ENCODE measurements at places on chromosomes 6 and 20.

- DNase-seq: no peak
Observed at GRCh38 chr20:64164123-64164836, at the start of gene MYT1. Gene MYT1, plus strand, starts transcription at chr20:64164452. Its CDS starts 34,410 bp downstream, at chr20:64198862.

GRCh38 chr20:51372176-51372803 lies 170.2 kb downstream of the NFATC2 start:
- DNase-seq: peak; percentile 69

GRCh38 chr6:114955363-114955762 lies 612.5 kb upstream of the HS3ST5 start:
- DNase-seq: no peak

GRCh38 chr20:62170536-62170935 lies 12.3 kb upstream of the MTG2 start:
- no peak for DNase-seq

- no peak for DNase-seq
Observed at GRCh38 chr6:14502551-14502950, 385.0 kb downstream of the CD83 start.

- DNase-seq: no peak
Observed at GRCh38 chr6:141488488-141488887, 644.2 kb upstream of the GJE1 start.

DNA sequence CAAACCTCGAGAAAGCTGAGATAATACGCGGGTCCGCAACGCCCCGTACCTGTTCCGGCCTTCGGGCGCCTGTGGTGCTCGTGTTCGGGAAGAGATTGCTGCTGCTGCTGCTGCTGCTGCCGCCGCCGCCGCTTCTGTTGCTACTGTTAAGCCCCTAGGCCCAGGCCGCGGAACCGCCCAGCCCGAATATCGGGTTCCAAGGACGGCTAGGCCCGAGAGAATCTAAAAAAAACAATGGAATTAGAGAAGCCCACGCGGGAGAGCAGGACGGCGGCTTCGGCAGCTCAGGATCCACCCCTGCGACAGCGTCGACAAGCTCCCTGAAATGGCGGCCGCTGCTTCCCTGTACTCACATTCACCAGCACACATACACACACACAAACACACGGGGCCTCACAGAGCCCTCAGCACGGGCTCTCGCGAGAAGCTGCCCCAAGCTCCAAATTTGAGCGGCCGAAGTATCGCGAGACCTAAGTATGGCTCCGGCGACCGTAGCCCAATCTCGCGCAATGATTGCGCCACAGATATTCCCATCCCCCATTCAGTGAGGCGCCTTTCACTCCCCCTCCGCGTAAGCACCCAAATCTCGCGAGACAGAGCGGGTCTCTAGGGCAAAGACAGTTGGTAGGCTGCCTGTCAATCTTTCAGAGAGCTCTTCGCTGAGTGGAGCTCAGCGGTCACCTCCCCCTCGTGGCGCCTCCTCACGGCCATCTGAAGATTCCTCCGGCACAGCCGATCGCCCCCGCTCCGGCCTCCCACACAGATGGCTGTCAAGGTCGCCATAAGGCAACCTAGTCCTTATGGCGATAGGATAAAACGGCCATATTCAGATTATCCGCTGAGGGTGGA lies at the start of gene RBM39:
Gene RBM39, minus strand, starts transcription at position 369 of the 849 bp plus-strand sequence. CDS start 1,386 bp downstream, outside the sequence.
- DNase-seq: peak; percentile 100

DNA sequence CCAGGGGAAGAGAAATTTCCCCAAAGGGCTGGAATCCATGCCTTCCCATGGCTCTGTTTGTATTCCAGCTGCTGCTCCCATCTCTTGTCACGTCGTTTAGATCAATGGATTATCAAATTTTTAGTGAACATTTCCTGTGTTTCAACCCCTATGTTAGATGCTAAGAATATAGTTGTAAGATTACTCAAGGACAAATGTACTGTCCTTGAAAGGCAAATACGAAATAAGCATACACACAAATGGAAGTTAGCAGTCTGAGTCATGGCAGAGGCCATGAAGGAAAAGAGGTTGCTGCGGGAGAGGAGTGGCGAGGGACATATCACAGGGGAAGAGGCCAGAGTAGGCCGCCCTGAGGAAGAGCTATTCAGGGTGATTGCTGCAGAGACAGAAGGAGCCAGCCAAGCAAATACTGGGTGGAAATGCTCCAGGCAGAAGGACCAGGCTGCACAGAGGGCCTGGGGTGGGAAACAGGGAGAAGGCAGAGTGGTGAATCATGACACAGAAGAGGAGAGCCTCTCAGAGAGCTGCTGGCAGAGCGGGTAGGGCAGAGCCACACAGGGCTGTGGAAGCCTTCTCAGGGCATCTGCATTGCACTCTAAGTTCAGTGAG lies 219.2 kb upstream of the LRFN2 start:
- DNase-seq: no peak

DNA sequence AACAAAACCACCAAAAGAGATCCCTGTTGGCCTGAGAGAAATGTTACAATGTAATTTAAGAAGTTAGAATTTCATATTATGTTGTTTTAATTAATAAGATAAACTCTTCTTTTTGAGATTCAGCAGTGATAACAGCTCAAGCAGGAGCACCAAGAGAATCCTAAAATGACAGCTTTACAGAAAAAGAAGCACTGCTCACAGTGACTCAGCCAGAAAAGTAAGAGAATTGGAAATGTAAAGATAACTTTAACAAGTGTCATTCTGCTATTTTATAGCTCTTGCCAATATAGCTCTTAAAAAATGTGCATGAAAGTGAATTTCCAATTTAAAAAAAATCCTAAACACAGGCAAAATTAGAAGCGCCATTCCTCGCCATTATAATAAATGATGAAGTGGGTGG lies 111.3 kb downstream of the UBE3D start:
- no peak for DNase-seq

DNA sequence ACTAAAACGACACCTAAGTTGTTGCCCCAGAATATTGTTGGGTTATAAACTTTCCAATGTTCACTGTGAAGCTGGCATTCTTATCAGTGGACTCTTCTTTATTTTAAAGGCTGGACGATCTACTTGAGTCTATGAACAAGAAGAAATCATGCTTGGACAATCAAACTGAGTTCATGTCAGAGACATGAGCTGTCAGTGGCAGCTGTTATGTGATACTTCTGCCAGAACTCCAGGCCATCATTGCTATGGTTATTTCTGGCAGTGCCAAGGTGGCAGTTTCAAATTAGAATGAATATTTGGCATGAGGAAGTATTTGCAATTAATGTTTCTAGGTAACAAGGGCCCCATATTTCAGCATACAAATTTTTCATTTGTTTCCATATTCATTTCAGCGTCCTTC lies 417.3 kb downstream of the LMBRD1 start:
- DNase-seq: no peak

- no peak for DNase-seq
Observed at GRCh38 chr6:168120390-168121302, 41.6 kb upstream of the FRMD1 start.

DNA sequence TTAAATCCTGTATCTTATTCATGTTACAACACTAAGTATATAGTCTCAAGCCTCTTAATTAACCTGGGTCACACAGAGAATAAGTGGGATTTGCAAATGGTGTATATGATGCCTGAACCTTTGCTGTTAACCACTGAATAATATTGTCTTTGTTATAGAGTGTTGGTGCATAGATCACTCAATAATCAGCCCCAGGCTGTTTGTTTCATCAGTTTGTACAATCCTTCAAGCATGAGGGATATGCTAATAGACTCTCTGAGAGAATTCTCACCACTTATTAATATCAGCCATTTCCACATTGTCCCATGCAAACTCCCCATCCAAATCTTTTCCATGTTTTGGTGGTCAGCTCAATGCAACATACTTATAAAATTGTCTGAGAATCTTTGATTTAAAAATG lies 21.7 kb downstream of the OR2B6 start:
- DNase-seq: no peak

GRCh38 chr6:19571176-19571575 lies 266.0 kb upstream of the ID4 start:
- no peak for DNase-seq

- DNase-seq: no peak
Observed at GRCh38 chr6:109411034-109411433, 28.8 kb upstream of the CD164 start.

DNA sequence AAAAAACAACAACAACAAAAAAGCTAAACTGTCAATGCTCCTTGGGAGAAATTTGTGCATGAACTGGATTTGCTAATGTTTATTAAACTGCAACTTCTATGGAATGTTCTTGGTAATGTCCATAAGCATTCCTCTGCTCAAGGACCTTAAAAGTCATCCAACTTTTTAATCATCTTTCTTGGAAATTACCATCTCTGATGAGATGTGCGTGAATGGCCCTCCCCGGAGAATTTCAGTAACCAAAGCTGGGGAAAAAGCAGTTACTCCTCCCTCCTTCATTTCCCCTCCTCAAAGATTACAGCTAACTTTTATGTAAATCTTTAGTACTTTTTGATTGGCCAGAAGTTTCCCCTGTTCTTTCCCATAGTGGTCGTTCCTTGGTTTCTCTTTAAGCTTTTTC lies 5.2 kb downstream of the TBCC start:
- no peak for DNase-seq

- no peak for DNase-seq
Observed at GRCh38 chr6:109693111-109693510, 2.0 kb downstream of the FIG4 start.

GRCh38 chr20:61210862-61211261 lies 41.2 kb upstream of the CDH4 start:
- DNase-seq: no peak

DNA sequence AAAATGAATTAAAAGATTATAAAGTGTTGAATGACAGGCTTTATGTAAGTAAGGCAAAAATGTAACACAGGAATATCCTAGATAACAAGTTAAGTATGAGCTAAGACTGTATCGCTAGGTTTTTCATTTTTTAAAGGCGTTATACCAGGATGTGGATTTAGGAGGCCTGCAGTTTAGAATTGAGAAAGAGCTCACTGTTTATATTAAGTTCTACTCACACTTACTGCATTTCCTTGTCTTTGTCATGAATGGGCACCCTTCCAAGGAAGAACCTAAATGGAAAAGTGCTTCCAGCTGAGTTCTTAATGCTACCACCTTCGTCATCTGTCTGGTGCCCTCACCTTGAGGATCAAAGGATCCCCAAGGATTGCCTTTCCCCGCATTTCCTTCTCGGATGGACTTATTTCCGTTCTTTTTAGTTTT lies 148.7 kb downstream of the SOX4 start:
- DNase-seq: no peak

- DNase-seq: no peak
Observed at GRCh38 chr6:53735896-53736295, 58.9 kb upstream of the LRRC1 start.

DNA sequence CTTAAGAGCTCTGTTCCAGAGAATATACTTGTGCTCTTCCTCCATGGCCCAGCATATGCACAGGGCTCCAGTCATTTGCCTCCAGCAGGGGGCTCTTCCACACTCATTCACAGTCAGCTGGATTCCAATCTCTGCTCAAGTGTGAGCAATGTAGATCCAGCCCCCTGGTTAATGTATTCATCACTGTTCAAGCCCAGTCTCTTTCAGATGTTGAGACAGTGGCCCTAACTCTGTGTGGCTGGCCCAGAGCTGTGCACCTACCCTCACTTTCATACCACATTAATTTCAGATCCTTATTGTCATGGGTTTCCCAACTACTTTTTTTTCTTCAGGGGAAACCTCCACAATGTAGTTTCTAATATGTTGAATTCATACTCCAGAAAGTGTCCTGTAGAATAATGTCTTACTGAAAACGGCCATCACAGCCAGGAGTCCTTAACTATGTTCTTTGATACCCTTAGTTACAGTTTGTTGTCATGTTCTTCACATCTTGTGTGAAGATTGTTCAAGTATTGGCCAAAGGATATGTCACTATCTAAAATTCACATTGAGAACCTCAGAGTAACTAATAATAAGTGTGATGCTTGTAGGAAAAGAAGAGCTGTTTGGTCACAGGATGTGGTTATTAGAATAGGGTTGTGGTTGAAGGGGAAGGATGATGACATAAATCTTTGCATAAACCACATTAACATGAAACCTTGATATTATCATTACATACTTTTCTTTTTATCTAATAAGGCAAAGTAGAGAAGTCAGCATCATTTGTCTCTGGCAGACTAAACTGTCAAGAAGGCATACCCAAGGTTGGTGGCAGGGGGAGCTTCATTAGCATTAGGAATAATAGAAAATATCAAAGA lies 14.4 kb upstream of the HLA-DQA1 start:
- no peak for DNase-seq

- DNase-seq: no peak
Observed at GRCh38 chr6:1055015-1055921, 256.6 kb upstream of the FOXQ1 start.

GRCh38 chr20:24405810-24406209 lies 63.6 kb upstream of the SYNDIG1 start:
- DNase-seq: no peak

DNA sequence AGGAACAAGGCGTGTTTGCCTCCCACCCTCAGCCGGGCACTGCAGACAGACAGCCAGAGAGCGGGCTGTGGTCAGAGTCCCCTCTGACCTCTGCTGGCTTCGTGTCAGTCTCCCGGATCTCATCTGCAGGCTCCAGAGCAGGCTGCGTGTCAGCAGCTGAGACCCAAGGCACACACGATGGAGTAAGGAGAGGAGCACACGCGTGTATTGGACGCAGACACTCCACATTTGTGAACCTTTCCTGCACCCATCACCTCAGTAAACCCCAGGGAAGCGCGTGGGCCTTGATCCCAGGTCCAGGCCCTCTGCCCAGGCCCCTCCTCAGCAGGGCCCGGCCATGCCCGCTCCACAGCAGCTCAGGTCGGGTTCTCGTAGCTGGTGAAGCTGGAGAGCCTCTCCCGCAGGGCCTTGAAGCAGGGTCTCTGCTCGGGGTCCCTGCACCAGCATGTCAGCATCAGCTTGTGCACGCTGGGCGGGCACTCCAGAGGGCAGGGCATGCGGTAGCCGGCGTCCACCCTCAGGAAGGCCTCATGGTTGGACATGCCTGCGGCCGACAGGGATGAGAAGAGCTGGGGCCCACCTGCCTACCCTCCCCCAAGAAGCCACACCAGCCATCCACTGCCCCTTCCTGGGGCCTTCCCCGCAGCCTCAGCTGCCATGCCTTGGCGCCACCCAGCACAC lies 7.9 kb downstream of the PTK6 start:
- peak; percentile 17 for DNase-seq

DNA sequence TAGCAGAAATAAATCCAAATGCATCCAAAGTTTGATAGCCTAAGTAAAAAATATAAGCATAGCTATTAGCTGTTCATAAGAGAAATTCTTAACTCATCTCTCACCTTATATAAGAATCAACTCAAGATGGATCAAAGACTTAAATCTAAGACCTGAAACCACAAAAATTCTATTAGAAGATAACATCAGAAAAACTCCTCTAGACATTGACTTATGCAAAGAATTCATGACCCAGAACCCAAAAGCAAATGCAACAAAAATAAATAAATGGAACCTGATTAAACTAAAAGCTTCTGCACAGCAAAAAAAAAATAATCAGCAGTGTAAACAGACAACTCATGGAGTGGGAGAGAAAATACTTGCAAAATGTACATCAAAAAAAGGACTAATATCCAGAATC lies 184.3 kb downstream of the TFAP2A start:
- no peak for DNase-seq
